Activated gamma-delta T cell treated with Interleukin-2 at 50 U/mL for 16 hours (primary cell): ENCODE measurements at places on chromosomes 6 and 20.

GRCh38 chr20:62181808-62182207 lies 1.0 kb upstream of the MTG2 start:
- no peak for DNase-seq

DNA sequence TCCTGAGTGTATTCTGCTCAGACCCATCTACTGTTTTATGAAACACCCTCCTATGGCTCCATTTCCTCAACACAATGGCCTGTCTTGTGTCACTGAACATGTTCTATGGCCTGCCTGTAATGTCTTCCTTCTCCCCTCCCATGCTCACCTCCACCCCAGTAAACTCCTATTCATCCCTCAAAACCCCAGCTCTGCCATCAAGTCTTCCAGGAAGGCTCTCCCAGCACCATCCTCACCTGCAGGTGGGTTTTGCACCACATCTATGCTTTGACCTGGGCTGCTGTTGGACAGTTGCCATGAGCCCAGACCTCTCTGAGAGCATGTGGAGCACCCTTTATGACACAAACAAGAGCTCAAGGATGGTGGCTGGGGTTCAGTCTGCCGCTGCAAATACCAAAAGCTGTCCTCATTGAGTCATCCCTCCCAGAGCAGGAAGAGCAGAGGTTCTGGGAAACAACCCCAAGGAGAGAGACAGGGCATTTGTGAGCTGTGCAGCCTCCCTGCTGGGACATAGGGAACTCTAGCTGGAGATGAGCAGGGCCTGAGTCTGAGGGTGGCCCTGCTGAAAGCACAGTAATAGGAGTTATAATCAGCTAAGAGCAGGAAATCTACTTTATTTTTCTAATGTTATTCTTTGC lies 93.8 kb upstream of the CD93 start:
- DNase-seq: no peak

DNA sequence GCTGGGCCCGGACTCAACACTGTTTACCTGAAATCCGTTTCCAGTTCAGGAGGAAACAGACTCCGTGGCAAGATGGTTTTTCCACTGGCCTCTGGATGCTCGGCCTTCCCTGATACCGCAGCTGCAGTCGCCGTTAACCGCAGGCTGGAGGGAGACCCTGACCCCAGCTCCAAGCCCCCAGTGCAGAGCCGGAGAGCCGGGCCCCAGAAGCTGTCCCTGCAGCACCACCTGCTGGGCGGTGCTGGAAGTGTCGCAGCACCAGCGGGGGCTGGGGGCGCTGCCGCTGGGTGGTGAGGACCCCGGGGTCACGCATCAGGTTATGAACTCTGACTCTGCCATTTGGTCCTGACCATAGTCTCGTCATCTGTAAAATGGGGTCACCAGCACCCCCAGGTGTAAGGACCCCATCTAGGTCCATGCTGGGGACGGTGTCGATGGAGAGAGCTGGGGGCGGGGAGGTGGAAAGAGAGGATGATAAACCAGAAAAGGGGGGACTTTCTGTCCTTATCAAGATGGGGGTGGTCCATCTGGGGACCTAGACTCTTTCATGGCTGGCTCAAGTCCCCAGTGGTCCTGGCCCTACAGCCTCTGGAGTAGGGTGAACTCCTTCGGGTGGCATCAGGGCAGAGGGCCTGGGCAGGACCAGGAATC lies 20.8 kb upstream of the CHRNA4 start:
- peak; percentile 31 for DNase-seq

GRCh38 chr20:9966966-9967365 lies 67.8 kb upstream of the ANKEF1 start:
- no peak for DNase-seq

DNA sequence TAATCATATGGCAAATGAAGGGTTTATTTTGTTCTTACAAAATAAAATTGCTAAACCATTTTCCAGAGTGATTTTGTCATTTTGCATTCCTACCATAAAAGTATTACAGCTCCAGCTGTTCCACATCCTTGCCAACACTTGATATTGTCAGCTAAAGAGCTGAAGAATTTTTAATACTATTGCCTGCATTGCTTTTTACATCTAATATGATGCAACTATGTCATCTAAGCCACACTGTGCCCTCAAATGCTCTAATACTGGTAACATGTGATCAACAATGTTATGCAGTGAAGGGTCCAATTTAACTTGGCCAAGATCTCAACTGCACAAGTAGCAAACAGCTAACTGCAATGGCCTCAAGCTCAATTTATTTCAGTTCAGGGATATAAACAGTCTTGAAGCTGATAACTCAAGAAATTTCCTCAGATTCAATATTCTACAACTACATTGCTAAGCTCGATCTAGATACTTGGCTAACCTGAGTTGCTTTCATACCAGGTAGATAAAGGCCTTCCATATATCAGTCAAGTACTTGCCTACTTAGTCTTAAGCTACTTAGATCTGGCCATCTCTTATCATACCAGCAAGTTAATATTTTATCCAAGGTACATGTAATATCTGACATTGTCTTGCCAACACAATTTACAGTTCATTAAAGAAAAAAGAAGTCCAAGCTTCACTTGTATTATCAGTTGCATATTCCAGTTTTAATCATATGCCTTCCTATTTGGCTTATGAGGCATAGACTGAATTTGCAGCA lies 17.0 kb downstream of the AKIRIN2 start:
- DNase-seq: no peak

GRCh38 chr6:74674377-74674776 lies 531.5 kb downstream of the COL12A1 start:
- DNase-seq: no peak

- DNase-seq: no peak
Measured at GRCh38 chr20:37901654-37902503, 1.0 kb upstream of the VSTM2L start.

DNA sequence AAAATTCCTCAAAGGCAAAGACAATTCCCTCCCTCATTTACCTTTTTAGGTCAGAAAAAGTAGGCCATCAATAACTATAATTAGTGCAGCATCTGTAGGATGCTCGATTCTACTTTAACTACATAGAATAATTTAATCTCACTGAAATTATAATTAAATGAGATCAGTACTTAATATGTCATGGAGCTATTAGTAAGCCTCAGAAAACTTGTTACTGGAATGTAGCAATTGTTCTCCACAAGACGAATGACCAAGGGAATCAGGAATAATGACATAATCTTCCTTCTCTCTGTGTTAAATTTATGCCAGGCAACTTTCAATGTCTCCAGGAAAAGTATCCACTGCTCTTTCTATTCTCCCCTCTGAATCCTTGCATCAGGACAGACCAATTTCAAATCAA lies 34.1 kb downstream of the SESN1 start:
- no peak for DNase-seq
